Right atrium auricular region (tissue), 2 donors: ENCODE measurements at places on chromosomes 7 and 10.

- no peak for DNase-seq
Measured at GRCh38 chr7:25263337-25263736, 35.1 kb upstream of the NPVF start.

- DNase-seq, result no peak
Measured at GRCh38 chr7:135670179-135670578, 7.9 kb downstream of the STMP1 start.

DNA sequence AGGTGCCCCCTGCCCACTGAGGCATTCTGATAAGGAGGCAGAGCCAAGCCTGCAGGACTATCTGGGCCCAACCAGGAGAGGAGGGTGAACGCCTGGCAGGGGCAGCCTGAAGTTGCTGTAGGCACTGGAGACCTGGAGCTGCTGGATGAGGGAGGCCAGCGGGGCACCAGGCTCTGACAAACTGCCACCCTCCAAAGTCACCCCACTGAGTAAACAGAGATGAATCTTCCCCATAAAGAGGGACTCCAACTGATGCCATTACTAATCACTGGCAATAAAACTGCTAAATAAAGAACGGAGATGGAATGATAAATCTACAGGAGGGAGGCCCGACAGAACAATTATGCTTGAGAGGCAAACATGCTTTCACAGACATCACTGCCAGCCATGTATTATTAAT is 44.2 kb downstream of the DRGX start:
- no peak for DNase-seq

GRCh38 chr10:123394382-123394781 is 240.2 kb downstream of the BUB3 start:
- DNase-seq, result no peak

DNA sequence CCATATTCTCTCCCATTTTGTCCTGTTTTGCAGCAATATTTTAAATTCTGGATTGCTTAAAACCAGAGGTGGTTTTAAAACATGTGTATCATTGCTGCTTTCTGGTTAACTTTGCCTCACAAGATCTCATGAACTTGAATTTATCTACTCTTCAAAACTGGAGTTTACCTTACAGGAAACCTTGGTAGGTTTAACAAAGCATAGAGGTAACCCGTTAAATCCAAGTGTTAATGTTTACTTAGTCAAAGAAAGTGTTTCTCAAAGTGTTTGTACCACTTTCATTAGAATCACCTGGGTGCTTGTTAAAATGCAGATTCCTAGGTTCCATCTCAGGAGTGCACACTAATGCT is 44.0 kb upstream of the VDAC2 start:
- DNase-seq, result no peak

DNA sequence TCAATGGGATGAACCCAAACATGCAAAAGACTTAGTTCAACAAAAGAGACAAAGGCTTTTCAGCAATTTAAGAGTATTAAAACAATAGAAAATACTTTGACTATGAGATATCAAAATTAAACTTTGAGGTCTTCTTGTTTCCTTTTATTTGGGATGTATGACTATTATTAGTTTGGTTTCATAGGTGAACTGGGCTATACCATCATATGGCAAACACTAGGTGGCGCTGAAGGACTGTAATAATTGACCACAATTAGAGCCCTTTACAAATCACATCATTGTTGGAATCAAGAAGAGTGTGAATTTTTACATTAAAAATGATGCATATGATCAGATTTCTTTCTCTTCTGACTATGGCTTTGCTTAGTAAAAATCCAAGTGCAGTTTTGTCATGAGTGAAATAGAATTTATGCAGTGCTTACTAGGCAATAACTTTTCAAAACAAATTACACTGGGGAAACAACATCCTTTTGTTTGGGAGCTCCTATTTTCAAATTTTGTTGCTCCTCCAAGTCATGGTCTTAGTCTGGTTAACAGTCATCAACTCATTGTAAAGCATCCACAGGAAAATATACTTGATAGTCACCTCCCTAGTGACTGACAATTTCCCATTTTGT is 14.7 kb upstream of the NXPH1 start:
- no peak for DNase-seq

DNA sequence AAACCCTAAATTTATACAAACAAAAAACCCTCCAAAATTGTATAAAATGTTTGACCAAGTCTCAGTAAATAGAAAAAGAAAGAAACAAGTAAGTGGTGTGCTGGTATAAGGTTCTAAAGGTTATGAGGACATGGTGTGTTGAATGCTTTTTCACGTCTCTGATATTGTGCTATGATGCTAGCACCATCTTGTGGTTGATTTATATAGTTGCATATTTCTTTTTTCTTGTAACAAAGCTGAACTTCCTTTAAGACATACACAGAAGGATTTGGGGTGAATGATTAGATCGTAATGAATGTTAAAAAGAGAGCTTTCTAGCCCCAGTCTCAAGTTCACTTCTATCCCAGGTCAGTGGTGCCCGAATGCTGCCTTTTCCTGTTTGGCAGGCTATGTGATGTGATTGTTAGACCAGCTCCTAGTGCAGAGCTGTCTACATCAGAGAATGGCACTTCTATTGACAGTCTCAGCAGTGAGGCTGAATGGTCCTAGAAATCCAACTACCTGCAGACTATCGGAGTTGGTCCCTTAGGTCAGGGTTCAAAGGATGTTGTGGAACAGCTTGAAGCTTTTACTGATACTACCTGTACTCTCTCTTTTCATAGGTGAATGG is 25.0 kb downstream of the VTI1A start:
- no peak for DNase-seq

- no peak for DNase-seq
Measured at GRCh38 chr7:10908600-10908999, 65.1 kb upstream of the PHF14 start.

DNA sequence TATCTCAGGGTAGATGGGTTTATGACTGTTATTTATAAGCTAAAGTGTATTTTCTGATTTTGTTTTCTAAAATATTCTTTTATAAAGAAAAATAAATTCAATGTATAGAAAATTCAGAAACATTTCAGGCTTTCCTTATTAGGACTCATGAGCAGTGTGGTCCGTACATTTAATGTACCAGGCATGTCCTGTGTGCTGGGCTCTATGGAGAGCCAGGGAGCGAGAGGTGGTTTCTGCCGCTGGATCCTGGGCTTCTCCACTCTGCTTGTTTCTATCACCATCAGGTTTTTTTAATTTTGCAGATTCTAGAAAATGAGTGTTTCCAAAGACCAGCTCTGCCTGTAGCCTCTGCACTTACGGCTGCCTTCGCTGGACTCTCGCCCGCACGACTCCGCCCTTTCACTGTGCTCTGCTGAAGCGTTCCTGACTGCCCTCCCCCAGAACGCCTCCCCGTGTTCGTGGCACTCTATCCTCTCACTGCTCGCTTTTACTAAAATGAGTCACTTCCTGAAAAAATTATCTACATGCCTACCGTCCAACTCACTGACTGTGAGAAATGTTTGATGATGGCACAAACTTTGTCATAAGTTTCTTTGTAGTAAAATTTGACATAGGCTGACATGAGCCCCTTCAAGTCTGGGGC is 188.5 kb downstream of the ZMYND11 start:
- peak; percentile 80 for DNase-seq

GRCh38 chr10:75263806-75264205 is 28.0 kb upstream of the COMTD1 start:
- no peak for DNase-seq

DNA sequence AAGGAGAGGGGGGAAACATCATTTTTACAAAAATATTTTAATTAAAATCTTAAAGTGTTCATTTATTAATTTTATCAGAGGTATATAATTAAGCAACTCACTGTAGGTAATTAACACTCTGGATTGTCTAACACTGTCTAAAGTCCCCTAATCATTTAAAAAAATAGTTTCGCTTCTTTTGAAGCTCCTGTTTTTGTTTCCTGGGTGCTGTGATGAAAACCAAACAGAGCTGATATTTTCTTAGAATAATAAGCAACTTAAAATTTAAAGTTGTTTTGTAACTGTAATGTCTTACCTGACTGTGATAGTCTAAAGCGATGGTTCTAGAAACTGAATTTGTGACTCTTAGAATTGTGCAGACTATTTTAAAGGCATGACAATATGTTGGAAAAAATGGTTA is 961.0 kb downstream of the GATA3 start:
- no peak for DNase-seq
